Gastrocnemius medialis (tissue), 4 donors: ENCODE measurements at places on chromosomes 6 and 20. TPM values are rescaled to one million over a fixed set of nuclear protein-coding genes. Genes with fewer than 3 reads are reported as not detected.

GRCh38 chr6:99022039-99022609 is 74.4 kb upstream of the FBXL4 start:
- DNase-seq, result no peak

DNA sequence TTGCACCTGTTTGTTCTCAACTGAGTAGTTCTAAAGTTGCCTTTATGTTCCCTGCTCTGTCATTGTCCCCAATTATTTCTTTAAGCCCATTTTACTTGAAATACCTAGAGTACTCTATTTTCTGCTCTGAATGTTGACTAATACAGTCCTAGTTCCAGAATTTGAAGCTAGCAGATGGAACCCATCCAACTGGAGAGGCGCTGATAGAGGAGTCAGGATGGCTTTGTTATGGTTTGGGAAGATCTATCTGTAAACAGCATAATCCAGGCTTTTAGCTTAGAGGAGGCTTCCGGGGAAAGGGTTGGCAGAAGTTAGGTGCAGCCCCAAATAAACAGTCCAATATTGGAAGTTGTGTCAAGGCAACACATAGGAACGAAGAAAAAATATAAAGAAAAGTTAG is 927.7 kb downstream of the TFAP2A start:
- no peak for DNase-seq

DNA sequence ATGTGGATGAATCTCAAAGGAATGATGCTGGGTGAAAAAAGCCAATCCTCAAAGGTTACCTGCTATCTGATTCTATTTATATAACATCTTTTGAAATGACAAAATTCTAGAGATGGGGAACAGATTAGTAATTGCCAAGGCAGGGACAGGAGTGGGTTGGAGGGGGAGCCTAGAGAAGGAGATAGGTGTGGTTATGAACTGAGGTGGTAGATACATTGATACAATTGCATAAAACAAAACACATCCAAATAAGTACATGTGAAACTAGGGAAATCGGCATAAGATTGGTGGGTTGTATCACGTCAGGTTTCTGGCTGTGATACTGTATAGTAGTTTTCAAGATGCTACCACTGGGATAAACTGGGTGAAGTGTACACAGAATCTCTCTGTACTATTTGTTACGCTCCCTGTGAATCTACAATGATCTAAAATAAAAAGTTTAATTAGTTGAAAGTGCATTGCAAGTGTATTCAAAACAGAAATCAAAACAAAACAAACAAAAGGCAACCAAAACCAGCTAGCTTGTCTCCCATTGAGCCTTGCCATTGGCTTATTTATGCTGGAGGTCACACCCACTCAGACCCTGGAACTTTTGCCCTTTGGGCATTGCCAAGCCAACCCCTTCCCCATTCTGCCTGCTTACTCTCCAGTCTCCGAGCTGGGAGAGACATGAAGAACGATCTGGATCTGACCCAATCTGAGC is 27.8 kb downstream of the PPP1R16B start:
- DNase-seq, result no peak

- peak; percentile 70 for DNase-seq
These were observed 38.2 kb downstream of the MICA start for GRCh38 chr6:31441365-31442267.

DNA sequence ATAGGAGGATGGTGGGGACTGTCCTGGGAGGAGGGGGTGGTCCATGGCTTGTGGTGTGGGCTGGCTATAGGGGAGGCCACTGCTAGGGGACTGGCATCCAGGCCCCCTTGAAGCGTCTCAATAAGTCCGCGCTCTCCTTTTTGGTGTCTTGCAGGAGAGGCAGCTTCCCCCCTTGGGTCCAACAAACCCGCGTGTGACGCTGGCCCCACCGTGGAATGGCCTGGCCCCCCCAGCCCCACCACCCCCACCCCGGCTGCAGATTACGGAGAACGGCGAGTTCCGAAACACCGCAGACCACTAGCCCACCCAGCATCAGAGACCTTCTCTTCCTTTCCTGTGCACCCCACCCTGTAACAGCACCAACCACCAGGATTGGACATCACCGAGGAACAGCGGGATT is 2.8 kb upstream of the ZBTB9 start:
- DNase-seq, result no peak

DNA sequence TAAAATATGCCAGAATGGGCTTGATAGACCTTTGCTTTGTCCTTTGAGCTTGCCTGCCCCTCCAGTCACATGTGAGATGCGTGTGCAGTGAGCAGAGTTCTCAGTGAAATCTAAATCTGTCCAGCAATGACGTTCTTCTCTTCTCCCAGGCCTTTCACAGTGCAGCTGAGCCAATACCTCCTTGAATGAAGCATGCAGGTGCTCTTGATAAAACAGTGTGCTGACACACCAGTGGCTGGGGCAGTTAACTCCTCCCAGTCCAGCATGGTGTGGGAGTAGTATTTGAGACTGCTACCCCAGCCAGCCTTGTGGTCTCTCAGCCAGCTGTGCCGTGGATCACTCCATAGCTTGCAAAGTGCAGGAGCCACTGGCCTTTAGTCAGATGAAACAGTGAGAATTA is 240.5 kb downstream of the FARS2 start:
- no peak for DNase-seq

DNA sequence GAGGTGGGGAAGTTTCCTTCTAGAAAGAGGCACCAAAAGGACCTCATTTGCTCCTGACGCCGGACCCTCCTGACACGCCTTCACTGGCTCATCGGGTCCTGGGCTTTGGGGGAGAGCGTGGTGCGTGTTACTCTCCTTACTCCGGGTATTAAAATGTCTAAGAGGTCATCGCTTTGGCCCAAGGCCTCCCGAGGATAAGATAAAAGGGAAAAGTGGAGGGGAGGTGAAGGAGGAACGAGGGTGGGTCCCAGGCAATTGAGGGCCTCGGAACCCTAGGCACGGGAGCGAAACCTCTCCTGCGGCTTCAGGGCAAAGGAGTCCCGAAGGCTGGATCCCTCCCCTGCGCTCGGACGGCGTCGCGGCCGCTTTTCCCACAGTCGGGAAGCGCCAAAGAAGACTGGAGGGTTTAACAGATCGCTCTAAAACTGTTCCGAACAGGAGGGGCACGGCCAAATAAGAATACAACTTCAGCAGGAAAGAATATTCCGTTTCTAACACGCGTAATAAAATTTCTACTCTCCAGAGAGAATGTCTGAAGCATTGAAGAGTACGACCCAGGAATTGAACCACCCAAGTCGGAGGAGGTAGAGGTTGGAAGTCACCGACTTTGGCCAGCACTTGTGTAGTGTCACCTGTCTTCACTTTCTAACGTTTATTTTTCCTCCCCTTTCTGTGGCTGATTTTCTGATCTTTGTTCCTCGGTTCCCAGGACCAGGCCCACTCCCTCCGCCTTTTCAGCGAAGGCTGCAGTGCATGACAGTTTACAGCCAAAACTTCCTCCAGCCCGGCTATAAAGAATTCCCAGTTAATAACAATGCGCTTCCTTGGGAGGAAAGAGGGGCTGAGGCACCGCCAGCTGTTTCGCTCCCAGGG is 2.1 kb upstream of the TBXT start:
- DNase-seq, result no peak

- DNase-seq, result no peak
These were observed 418.5 kb upstream of the JARID2 start for GRCh38 chr6:14827354-14827753.

DNA sequence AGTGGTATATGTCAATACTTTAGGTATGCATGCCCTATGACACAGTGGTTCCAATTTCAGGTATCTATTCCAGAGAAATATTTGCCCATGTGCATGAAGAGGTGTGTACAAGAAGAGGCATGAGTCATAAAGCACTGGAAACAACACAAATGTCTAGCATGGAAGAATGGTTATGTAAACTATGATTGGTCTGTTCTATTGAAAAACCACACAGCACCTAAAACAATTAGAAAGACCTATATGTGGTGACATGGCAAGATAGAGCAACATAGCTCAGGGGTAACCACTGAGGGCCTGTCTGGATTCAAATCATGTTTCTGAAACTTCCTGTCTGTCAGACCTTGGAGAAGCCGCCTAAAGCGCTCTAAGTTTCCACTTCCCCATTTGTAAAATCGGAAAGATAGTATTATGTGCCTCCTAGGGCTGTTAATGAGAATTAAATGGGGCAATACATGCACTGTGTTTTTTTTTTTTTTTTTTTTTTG is 76.0 kb upstream of the SHLD1 start:
- DNase-seq, result no peak

GRCh38 chr6:8736156-8736895 is 301.0 kb upstream of the SLC35B3 start:
- no peak for DNase-seq

- DNase-seq, result no peak
These were observed 10.9 kb downstream of the FOXF2 start for GRCh38 chr6:1400126-1400850.

DNA sequence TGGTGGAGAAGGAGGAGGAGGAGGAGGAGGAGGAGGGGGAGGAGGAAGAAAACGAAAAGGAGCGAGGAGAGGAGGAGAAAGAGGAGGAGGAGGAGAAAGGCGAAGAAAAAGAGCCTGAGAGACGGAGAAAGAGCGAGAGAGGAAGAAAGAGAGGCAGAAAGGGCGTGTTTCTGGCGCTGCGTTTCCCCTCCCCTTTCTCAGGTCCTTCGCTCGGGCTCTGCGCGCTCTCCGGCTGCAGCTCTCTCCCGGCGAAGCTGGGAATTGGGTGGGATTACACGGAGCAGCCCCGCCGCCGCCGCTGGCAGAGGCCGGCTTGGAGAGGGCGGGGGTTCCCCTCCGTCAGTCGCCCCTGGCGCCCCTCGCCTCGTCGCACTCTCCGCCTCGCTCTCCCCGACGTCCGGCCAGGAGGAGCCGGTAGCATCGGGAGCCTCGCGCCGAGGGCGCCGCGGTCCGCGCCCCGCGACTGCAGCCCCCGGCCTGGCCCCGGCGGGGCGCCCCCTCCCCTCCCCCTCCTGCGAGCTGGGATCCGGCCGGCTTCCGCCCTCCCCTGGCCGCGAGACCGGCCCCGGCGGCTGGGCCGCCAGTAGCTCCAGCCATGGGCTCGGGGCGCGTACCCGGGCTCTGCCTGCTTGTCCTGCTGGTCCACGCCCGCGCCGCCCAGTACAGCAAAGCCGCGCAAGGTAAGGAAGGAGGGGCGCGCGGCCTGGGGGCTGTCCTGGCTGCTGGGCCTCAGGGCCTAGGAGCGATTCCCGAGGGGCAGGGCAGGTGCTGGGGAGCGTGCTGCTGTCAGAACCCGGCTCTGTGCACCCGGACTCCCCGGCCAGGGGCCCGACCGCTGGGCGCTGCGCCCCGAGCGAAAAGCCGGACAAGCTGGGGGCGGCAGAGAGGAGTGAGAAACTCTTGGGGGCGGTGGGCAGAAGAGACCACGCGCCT is at the start of gene SCUBE3:
TSS of gene SCUBE3 (plus strand) at position 133 of the 933 bp plus-strand sequence. CDS start at position 596, 463 bp downstream.
- DNase-seq, result no peak

- DNase-seq, result no peak
These were observed 143.4 kb downstream of the JARID2 start for GRCh38 chr6:15389084-15389764.

DNA sequence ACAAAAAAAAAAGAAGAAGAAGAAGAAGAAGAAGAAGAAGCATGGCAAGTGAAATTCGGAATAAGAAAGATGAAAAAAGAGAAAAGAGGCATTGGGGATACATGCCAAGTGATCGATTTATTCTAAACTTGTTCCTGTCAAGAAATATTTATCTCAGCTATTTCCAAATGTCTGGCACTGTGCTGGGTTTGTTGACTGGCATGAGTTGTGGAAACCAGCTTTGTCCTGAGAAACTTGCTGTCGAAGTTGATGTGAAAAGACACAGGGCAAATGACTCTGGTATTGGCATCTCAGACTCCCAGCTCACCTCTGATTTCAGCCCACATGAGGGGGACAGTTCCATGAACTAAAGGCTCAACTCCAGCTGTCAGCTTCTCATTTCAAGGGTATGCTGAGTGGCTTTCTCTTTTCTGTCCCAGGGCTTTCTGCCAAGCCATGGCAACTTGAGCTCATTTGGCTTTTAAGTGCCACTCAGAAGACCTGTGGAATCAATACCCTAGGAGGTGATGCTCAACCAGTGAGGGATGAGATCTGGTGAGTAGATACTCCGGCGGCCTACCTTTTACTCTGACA is 253.3 kb upstream of the JAG1 start:
- no peak for DNase-seq

DNA sequence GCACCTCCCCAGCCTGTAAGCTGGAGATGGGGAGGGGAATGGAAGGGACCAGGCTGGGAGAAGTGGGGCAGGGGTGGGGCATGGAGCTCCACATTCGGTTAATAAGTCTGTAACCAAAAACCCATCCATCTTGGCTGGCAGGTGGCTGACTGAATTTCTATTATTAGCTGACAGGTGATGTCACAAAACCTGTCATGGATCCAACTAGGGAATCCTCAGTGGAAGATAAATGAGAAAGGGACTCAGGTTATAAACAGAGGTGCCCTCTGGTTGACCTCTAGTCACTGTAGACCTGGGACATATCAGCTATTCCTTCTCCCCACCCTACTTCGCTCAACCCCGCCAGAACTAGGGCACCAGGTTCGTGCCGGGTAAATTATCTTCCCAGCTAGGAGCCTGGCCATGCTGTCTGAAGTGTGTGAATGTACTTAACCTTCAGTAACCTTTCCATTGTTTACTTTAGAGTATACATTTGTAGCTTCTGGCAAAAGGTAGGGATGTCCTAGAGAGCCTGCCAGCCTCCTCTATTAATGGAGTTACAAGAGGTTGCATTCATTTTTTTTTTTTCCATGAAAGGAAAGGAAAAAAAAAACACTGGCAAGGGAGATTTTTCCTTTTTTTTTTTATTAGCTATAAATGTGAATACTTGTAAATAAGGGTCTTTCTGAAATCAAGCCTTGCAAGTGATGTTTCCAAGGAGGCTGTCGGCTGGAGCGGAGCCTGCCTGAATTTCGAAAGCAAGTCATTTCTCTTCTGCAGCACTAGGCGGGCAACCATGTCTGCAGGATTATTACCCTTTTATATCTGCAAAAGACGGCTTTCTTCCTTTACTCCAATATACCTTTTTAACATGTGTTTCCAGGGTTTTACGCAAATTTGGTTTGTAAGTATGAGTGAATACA is 135.9 kb downstream of the TMEM242 start:
- peak; percentile 67 for DNase-seq

- DNase-seq, result no peak
These were observed 54.0 kb downstream of the LYRM2 start for GRCh38 chr6:89584539-89584938.

DNA sequence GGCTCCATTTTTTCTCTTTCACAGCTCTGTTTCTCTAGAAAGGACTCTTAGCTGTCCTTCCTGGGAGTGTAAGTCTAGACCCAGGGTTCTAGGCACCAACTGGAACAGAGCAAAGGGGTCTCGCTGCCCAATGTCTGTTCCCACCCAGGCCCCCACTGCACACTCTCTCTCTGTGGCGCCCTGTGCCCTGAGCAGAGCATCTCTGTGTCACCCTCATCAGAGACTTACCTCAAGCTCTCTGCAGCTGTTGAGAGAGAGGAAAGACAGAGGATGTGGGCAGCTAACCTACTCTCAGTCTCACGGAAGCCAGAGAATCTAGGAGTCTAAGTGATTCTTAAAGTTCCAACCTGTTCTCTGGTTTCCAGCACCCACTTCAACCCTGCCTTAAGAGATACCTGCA is 9.5 kb downstream of the NCR2 start:
- no peak for DNase-seq

Gene SLC17A2
- not detected for total RNA-seq

Gene KCNK5
- total RNA-seq, result 0.20 TPM

Gene LHFPL5
- not detected for total RNA-seq

Gene ADGRB3
- 0.58 TPM for total RNA-seq

Gene SLC35F1
- total RNA-seq, result 0.13 TPM

Gene SMIM29
- total RNA-seq, result 21.4 TPM

Gene C20orf204
- total RNA-seq, result not detected

Gene RIMS1
- total RNA-seq, result 0.10 TPM

Gene TUBB2B
- 1.6 TPM for total RNA-seq

Gene SAMD10
- 1.9 TPM for total RNA-seq

Gene MEP1A
- 1.00 TPM for total RNA-seq
